ENCODE measurements at places on chromosomes 4 and X.

DNA sequence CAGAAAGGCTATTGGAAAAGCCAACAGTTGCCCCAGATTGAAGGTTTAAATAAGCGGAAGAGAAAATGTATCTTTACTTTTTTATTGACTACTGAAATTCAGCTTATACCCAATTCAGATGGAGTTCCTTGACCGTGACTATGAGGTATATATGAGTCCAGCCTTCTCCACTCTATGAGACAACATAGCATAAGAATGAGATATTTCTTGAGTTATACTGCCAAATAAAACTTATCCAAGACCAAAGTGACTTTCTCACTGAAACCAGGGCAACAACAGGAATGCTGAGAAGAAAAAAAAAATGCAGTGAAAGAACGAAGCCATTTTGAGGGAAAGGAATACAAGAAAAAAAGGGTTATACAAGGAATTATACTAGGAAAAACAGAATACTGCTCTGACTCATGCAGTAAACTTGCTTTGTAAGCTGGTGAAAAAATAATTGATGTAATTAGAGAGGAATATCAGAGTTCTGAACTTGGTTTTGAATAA, 16.3 kb upstream of the PDK3 start:
- no peak for DNase-seq

DNA sequence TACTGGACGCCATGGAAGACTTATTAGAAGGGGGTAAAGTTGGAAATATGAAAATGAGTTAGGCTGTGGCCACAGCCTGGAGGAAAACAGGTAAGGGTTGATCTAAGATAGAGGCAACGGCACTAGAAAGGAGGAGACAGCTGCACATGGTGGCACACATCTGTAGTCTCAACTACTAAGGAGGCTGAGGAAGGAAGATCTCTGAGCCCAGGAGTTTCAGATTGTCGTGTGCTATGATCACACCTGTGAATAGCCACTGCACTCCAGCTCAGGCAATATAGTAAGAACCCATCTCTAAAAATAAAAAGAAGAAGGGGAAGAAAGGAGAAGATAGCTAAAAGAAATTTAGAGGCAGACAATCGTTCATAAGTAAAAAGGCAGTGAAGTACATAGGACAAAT, 87.8 kb upstream of the SORBS2 start:
- no peak for DNase-seq

DNA sequence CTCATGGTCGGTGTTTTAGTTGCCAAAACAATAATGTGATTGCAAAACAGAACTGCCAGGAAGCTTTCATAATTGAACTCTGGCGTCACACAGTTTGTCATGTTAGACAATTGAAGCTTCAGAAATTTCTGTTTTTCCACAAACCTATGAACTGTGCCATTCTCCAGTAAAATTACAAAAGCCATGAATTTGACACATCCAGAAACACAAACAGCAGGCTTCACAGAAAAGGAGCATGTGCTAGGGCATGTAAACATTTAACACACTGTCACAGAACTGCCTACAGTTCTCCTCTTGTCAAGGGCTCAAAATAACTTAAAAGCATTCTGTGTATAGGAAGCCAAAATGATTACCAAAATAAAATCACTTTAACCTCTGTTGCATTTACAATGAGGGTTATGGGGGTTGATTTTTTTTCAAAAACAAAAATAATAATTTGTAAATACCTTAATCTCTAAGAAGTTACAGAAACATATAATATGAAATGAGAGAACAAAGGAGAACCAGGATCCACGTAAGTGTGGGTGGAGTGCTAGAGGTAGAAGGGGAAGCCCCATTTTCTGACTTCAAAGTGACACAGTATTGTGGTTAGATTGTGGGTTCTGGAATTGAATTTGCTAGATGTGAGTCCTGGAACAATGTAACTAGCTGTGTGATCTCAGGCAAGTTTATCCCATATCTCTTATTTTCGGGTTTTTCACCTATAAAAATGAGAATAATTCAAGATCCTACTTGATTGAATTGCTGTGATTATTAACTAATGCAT, 295.0 kb downstream of the CENPC start:
- DNase-seq = no peak

DNA sequence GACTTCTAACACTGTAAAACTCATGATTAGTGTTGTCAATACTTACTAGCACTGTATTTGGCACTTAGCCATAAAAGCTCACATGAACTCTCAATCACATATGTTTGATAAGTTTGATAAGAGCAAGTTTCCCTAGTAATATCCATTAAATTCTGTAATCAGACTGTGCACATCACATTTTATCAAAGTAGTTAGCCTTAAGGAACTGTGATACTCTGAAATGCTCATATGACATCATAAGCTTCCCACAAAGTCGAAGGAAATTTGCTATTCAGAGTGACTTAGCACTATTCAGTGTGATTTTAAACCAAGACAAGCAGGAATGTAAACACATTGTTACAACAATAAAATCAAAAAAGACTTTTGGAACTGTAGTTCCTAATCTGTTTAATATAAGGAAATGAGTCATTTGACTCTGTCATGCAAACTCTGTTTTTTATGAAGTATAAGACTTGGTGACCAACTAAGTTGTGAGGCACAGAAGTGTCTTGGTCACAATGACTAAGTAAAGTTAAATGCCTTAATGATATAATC, 6.7 kb downstream of the SLC7A11 start:
- no peak for DNase-seq

- no peak for DNase-seq
Observed at GRCh38 chr4:149296084-149296483, 519.6 kb downstream of the IQCM start.

- DNase-seq = no peak
Observed at GRCh38 chr4:72909461-72909860, 160.1 kb downstream of the COX18 start.

- DNase-seq = no peak
Observed at GRCh38 chr4:118753685-118754084, 68.5 kb downstream of the METTL14 start.

- DNase-seq = no peak
Observed at GRCh38 chr4:106746451-106746850, 289.7 kb downstream of the DKK2 start.

DNA sequence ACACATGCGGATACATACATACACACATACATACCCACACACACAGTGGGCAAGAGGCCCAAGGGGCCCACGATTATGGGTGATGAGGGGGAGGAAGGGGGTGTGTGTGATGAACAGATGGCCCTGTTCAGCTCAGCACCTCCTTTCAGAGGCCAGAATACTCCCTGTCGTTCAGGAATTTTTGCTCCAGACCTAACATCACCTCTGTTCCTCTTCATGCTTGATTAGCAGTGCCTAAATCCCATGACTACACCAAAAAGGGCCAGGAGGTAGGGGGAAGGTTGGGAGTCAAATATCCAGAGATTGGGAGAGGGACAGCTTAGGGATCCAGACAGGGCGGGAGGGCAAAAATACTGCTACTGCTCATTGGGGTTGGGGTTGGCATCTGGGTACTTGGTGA, 42.7 kb downstream of the SMC1A start:
- no peak for DNase-seq

GRCh38 chr4:123578276-123579029, 181.9 kb downstream of the SPRY1 start:
- DNase-seq = no peak
